Activated naive CD4-positive, alpha-beta T cell (primary cell): ENCODE measurements at places on chromosomes 6 and 20.

DNA sequence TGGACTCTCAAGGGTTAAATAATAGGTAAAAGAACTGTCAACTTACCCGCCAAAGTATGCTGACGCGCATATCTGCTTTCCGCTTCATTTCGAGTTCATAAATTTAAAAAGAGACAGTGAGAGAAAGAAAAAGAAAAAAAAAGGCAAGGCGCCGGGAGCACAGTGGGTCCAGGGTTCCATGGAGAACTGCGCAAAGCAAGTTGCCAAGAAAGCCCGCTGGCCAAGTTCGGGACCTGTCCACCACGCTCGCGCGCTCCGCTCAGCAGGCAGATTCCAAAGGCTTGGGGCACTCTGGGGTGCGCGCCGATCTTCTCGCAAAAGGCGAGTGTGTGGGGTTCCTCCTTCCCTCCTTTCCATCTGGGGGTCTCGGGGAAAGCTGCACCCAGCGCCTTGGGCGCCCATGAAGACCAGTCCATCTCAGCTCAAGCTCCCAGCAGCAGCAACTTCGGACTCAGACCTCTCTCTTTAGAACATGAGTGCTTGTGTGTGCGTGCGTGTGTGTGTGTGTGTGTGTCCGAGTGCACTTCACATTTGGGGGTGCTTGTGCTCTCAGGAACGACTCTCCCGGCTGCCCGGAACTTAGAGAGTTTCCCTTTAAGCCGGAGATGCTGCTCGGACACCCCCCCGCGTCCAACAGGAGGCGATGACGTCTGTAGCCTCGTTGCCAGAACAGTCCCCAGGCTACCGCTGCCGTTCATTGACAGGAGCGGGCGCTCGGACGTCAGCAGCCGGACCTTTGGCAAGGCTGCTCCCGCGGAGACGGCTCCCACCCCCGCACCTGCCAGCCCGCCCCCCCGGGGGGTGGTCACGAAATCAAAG, 180.0 kb downstream of the TBXT start:
- no peak for DNase-seq

DNA sequence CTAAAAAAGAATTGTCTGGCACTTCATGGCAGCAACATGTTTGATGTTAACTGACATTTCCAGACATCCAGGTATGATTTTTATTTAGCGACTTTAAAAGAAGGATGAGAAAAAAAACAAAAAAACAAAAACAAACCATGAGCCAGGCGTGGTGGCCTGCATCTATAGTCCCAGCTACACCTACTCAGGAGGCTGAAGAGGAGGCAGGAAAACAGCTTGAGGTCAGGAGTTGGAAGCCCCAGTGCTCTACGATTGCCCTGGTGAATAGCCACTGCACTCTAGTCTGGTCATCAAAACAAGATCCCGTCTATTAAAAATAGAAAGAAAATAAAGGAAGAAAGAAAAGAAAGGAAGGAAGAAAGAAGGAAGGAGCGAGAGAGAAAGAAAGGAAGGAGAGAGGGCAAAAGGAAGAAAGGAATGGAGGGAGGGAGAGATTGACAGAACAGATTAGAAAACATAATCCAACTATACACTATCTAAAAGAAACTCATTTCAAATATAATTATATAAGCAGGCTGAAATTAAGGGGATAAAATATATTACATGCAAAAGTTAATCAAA, 141.6 kb downstream of the TRIM27 start:
- no peak for DNase-seq

- no peak for DNase-seq
Measured at GRCh38 chr20:8066662-8067061, 47.1 kb upstream of the TMX4 start.

DNA sequence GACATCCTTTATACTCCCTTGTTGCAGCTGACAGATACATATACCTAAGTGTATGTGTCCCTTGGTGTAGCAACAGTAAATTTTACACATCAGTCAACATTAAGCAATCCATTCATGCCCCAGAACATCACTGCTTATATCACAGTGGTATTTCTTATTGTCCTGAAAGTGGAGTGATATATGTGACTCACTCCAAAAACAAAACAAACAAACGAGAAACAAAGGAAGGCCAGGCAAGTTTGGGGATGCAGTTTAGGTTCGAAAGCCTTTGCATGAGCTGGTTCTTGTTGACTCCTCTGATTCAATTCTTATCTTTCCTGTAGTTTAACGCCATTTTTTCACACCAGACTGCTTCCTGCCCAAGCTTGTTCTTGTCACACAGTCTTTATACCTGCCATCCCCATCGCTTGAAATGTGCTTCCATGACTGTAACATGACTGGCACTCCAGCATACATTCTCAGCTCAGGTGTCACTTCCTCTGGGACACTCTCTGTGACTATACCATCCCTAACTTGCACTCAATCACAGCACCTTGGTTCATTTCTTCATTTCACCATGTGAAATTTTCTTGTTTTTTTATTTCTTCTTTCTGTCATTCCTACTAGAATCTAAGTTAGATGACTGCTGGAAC, 125.0 kb upstream of the TSHZ2 start:
- no peak for DNase-seq

GRCh38 chr6:134675110-134676054, 274.5 kb downstream of the ALDH8A1 start:
- DNase-seq, result no peak

- DNase-seq, result no peak
Measured at GRCh38 chr6:27154696-27155095, 92.8 kb upstream of the PRSS16 start.

GRCh38 chr20:41587956-41588355, 30.2 kb downstream of the CHD6 start:
- no peak for DNase-seq

- peak; percentile 10 for DNase-seq
Measured at GRCh38 chr6:139135578-139136545, 982 bp downstream of the HECA start.

- DNase-seq, result no peak
Measured at GRCh38 chr6:47836046-47836445, 54.2 kb downstream of the OPN5 start.

GRCh38 chr6:32188381-32189068, 1.5 kb downstream of the PBX2 start:
- DNase-seq, result no peak

GRCh38 chr6:159110013-159110412, 59.2 kb upstream of the FNDC1 start:
- no peak for DNase-seq

DNA sequence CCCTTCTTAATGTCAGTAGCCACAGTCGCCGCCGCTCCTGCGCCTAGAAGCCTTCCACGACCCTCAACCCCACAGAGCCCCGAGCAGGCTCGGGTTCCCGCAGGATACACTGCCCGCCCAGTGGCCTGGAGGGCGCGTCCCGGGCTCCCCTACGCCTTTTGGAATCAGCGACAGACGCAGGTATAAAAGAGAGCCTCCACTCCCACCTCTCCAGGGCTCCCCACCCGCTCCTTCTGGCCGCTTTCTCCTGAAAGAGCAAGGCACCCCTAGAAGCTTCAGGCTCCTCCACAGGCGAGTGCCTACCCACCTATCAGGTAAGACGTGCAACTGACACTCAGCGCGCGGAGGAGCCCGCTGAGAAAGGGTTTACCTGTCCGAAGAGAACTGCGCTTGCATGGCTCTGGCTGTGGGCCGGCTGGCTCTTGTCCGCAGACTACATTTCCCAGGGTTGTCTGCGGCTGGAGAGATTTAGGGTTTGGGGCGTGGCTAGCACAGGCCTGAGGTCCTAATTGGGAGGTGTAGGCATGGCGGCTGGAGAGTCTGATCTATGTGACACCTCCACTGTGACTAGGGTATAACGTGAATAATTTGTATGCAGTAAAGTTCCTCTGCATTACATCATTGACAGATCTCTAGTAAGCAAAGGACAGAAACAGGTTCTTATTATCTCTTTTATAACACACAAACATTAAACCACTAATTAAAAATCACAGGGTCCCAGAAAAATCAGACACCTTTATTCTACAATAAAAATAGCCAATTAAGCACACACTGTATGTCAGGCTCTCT, 13.5 kb upstream of the ZNF391 start:
- peak; percentile 44 for DNase-seq

GRCh38 chr6:168107191-168107983, 28.4 kb upstream of the FRMD1 start:
- no peak for DNase-seq

DNA sequence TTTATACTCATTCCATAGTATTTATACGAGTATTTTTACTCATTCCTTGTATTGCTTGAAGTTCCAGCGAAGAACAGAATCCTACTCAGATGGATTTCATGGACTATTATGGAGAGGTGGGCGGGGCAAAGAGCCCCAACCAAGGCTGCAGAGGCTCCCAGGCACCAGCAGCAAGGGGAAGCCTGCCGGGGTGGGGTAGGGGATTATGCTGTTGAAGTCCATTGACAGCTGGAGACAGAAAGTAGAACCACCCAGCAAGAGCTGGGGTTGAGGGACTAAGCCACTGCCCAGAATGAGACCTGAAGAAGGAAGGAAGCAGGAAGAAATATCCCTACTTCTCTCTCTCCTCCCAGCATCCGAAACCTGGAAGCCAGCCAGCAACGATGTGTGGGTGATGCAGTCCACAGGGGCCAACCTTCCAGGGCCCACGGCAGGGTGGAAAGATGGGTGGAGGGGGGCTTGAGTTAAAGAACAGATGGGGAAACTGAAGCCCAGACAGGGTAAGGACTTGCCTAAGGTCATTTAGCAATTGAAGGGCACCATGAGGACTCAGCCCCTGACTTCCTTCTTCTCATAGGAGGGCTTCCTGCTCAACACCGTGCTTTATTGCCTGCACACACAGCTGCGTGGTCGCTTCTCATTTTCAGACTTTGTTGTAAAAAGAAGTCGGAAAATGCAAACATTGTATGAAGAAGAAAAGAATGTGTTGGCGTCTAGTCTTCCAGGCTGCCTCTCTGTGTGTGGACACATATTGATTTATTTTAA, 18.3 kb upstream of the GTSF1L start:
- no peak for DNase-seq

- DNase-seq, result no peak
Measured at GRCh38 chr20:48056218-48056617, 270.9 kb upstream of the SULF2 start.

- no peak for DNase-seq
Measured at GRCh38 chr20:39632176-39632575, 670.0 kb downstream of the DHX35 start.

DNA sequence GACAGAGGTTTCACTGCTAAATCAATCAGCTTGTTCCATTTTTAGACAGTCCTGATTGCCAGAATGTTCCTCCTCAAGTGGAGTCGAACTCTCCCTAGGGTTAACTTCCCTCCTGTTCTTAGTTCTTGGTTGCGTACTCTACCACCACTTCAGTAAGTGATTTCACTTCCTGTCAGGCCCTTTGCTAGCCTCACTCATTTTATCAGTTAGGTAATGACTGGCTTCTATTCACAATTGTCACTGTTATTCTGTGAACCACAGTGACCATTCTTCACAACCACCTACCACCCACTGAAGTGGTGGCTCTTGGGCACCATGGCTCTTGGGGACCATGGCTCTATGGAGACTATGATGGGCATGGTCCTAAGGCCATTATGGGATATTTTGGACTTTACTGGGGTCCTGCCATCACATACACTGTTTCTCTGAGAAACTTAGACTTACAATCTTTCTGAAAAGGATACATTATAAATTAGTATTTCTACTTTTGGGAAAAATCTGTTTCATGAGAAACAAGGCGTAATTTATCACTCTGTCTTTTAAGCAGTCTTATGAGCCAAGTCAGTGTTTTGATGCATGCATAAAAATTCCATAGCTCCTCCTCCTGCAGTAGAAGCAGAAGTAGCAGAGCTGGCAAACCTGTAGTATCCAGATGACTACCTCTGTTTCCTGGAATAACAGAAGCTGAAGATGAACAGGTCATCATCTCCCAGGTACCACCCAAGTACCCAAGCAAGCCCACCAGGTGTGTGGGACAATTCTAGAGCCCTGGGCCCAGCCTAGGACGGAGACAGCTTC, 66.3 kb downstream of the ATXN1 start:
- DNase-seq, result no peak

DNA sequence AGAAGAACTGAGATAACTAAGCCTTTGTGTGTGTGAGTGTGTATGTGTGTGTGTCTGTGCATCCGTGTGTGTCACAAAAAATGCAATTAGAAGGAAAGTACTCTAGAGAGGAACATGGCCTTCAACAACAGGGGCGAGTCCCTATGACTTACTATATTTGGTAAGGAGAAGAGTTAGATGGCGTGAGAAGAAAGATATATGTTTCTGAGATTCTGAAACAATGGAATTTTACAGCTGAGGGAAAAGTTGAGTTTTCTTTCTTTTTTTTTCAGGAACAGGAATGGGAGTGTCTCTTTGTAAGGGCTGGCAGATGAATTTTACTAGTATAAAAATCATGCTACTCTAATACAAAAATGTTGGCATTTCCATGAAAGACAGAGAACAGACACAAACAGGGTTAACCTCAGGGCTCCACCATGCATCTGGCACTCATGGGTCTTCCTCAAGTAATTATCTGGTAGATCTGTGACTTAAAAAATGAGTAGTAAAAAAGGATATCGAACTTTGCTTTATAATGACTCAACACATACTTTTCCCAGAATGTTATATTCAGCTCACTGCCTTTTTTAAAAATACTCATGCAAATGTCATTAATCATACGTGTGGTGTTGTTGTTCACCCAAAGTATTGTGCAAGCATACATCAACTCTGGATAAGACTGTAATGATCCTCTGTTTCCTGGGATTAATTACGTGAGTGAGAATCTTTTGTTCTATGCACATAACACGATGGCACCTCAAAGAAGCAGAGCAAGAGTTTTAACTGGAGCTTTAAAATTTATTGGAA, 12.8 kb upstream of the SASH1 start:
- DNase-seq, result no peak

DNA sequence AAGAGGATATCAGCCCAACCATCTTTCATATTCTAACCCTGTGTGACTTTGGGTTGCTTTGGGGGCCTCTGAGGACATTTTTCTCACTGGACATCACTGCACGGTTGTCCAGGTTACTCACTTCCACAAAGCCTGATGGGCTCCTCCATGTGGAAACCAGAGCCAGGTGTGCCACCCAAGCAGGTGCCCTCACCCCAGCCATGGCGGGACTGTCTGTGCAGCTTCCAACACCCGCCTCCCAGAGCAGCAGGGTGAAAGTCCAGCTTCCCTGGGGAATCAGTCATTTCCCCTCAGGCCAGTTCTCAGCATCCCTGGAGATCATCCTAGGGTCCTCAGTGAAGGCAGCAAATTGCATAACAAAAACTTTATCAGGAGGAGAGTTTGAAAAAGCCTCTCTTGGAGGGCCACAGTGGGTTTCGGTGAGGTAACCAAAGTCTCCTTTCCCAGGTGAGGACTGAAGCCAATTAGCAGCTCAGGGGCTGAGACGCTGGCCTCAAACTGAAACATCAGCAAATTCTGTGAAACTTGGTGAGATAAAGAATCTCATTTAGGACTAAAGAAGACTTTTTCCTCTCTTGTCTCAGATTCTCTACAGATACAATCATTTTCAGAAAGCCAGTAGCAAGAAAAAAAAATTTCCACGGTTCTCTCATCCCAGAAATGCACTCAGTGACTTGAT, 289.6 kb upstream of the CDH4 start:
- no peak for DNase-seq

- DNase-seq, result no peak
Measured at GRCh38 chr6:79821859-79822258, 125.5 kb downstream of the ELOVL4 start.

- DNase-seq, result no peak
Measured at GRCh38 chr6:118656847-118657451, 5.6 kb upstream of the CEP85L start.
